ENCODE measurements at places on chromosomes 12 and 14.
A peak's percentile ranks its signal among the peaks of the same experiment; 100 is the strongest.

- DNase-seq = peak; percentile 74
Observed at GRCh38 chr12:56220611-56221231, 1.0 kb downstream of the RNF41 start.

- DNase-seq = no peak
Observed at GRCh38 chr12:51401020-51401419, 9.8 kb upstream of the GALNT6 start.

DNA sequence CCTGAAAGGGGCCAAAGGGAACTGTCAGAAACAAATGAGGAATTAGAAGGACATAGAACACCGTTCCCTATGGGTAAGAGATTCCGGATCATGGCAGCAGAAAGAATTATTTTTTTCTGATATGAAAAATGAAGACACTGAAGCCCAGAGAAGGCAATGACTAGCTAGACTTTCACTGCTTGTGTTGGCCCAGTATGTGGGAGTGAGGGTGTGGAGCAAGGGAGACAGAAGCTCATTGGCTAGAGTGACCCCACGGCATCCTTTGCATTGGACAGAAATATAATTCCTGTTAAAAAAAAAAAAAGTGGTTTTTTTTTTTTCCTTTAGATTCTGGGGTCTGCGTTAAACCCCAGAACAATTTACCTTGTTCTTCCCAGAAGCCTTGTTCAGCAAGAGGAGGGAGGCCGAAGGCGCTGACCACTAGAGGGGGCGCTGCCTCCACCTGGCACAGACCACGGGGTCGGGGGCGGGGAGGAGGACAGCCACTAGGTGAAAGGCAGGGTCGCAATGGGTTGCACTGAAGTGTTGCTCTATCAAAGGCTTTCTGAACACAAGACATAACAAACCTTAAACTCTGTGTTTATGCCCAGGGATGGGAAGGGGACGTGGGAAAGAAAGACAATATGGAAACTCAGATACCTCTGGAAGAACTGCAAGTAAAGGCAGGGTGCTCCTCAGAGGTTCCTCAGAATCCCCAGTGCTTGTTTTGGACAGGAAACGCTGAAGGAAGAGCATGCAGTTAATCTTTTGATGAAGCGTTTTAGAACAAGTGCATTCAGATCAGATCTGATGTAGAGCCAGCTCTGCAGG is 156.8 kb downstream of the KCNA5 start:
- DNase-seq = peak; percentile 26

DNA sequence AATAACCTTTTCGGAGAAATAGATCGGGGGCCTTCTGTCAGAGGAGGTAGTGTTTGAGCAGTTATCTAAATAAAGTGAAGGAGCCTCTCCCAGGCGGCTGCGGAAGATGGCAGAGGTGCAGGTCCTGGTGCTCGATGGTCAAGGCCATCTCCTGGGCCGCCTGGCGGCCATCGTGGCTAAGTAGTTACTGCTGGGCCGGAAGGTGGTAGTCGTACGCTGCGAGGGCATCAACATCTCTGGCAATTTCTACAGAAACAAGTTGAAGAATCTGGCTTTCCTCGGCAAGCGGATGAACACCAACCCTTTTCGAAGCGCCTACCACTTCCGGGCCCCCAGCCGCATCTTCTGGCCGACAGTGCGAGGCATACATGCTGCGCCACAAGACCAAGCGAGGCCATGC is 186.1 kb downstream of the KTN1 start:
- DNase-seq = no peak

DNA sequence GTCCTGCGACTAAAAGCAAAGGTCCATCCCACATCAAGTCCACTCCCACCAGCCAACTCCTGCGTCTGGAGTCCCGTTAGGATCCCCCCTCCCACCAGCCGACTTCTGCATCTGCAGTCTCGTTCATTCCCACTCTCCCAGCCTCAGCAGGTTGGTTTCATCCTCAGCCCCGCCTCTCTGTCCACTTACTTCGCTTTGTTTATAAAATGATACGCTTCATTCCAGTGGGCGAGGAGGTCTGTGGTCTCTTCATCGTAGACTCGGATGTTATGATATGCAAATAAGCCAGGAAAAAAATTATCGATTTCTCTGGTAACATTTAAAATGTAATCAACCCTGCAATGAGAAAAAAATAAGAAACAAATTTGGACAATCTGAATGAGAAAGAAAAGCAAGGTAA is 56.8 kb downstream of the SSH1 start:
- no peak for DNase-seq

DNA sequence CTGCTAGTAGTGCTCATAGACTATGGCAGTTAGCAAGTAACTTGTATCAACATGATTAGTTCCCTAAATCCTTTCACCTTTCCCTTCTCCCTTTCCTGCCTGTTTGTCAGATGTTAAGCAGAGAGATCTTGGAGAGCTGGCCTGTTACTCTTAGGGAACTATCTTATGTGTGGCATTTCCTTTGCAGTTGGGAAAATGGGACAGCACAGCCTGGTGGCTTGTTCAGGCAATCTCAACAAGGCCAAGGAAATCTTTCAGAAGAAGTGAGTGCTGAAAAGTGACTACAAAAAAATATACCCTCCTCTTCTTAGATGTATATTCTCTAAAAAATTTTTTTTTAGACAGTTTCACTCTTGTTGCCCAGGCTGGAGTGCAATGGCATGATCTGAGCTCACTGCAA is 7.4 kb downstream of the PARP2 start:
- DNase-seq = no peak

GRCh38 chr12:98449584-98449983 is 65.8 kb upstream of the TMPO start:
- no peak for DNase-seq

DNA sequence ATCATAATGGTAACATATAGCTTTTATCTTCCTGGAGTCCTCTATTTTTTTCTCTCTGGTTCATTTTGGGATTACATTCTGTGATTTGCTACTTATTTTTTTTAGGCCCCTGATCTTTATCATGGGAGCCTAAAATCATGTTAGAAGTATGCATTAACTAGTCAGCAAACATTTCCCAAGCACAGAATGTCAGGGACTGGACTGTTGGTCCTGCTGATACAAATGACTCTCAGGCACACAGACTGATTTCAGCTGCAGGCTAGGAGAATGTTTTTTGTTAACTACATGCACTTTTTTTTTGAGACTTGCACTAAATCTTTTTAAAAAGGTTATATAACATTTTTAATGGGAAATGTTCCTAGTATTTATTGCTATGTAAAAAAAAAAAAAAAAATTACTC is 131.1 kb downstream of the ACSS3 start:
- no peak for DNase-seq

- no peak for DNase-seq
Observed at GRCh38 chr12:7121324-7121723, 7.4 kb downstream of the RBP5 start.

DNA sequence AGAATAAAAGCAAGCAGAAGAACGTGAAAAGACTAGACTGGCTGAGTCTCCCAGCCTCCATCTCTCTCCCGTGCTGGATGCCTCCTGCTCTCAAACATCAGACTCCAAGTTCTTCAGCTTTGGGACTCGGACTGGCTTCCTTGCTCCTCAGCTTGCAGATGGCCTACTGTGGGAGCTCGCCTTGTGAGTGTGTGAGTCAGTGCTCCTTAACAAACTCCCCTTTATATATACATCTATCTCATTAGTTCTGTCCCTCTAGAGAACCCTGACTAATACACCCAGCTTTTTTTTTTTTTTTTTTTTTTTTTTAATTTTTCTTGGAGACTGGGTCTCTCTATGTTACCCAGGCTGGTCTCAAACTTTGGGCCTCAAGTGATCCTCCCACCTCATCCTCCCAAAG is 46.9 kb downstream of the ACTN1 start:
- DNase-seq = no peak

DNA sequence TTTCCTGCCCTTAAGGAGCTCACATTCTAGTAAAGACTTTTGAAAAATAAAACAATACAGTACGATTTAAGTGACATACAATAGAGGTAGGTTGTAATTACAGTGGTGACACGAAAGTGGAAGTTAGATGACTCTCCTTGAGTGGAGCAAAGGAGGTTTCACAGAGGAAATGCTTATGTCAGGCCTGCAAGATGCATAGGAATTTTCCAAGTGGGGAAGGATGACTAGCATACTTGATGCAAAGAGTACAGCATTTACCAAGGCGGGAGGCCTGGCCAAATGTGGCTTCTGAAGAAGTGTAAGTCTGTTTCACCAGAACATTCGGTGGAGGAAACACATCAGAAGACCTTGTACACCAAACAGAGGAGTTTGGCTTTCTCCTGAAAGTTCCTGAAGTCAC is 55.2 kb downstream of the ERO1A start:
- DNase-seq = peak; percentile 39

GRCh38 chr14:95875831-95876760 is 536 bp upstream of the TUNAR start:
- DNase-seq = no peak

DNA sequence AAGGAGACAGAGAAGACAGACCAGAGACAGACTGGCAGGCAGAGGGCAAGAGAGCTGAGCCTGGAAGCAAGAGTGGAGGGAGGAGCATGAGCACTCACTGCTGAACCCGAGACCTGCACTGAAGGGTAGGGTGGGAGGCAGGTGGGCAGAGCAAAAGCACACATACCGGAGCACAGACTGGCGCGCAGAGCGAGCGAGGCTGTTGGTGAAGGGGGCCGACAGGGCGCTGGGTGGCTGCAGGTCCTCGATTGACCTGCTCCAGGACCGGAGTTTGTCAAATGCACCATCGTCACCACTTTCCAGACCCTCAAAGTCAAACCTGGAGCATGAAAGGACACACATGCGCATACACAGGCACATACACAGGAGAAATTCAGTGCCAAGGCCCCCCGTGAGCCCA is 34.9 kb downstream of the PRPF40B start:
- no peak for DNase-seq

DNA sequence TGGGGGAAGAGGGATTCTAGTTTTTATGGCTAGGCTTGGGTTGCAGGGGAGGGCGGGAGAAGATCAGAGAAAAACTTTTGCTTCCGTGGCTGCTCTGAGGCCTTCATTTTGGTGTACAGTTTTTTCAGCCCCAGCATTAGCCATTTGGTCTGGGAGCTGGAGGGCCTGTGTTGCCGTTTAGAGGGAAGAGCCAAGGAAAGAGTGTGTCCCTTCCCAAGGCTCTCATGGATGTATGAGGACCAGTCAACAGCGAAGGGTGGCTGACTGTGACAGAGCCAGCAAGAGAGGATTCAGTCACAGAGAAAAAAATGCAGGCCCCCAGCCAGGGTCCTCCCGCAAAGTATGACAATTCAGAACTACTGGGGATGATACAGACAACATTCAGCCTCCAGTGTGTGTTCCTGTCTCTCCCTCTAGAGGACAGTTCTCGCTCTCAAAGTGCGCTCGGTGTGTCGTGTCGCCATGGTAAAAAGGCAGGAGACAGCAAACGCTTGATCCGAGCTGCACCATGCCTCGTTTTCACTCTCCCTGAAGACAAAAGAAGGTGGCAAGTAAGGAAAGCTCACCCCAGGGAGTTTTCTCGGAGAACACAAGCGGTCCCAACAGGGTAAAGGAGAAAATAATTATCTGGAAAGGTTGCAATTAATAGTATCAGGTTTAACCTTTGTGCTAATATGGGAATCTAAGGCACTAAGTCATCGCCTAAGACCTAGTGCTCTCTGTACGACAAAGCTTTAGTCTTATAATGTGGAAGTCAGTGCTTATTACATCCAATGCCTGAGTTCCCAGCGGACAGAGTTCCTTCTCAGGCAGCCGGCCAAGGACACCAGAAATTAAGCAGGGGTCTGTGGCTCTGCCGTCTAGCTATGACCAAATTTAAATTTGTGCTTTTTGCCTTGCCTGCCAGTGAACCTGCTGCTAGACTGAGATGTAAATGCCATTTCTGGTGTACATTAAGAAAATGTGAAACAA is 157.3 kb upstream of the PLXNC1 start:
- DNase-seq = no peak

DNA sequence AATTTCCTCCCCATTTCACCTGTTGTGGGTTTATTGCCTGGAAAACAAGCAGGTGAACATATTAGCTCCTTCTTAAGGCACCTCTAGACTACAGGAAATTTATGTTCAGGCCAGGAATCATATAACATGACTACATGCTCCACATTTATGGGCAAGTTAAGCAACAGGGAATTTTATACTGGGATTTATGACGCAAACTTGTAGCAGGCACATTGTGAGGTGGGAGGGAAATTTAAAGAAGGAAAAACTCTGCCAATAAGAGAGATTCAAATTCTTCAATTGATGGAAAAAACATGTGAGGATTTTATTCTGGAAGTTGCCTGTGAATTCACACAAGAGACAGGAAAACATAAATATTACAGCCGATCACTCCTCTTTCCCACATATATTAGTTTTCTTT is 93.9 kb downstream of the TBC1D30 start:
- no peak for DNase-seq

- peak; percentile 73 for DNase-seq
Observed at GRCh38 chr12:19739195-19739776, 300.0 kb downstream of the AEBP2 start.

- DNase-seq = no peak
Observed at GRCh38 chr14:100442036-100442435, 118.9 kb downstream of the SLC25A47 start.

GRCh38 chr12:94149781-94150239 is 1.4 kb downstream of the PLXNC1 start:
- peak; percentile 64 for DNase-seq

DNA sequence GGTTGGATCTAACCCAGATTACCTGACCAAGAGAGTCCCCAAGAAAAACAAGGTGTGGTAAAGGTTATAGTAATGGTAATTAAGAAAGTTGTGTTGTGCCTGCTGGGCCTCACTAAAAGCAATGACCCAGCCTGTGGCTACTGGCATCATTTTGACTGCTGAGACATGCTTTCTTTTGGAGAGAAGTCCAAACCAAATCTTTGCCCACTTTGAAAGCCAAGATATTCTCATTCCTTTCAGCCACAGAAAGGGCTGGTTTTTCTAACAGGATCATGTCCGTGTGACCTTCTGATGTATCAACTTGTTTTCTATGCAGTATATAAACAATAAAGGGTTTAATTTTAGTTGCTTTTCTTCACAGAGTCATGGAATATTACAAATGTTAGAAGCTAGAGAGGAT is 388.6 kb downstream of the RAD51B start:
- DNase-seq = no peak

DNA sequence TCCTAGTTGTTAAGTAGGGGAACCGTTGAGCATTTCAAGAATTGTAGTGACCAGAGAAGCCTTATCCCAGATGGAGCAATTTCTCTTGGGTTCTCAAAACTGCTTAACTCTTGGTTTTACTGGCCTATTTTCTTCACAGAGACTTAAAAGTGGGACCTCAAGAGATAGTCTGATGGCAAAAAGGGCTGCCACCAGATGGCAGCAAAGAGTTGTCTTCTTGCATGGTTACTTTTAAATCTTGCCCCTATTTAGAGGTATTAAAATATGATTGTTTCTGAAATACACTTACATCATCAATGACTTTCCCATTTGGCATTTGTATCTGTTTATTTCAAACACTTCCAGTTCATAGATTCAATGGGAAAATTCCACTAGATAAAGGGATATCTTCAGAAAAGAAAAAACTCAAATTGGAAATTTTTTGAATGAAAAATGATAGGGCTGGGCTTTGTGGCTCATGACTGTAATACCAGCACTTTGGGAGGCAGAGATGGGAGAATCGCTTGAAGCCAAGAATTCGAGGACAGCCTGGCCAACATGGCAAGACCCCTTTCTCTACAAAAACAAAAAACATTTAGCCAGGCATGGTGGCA is 69.9 kb upstream of the CNTN1 start:
- peak; percentile 64 for DNase-seq

Measured in suppressor macrophage treated with lipopolysaccharide for 4 hours (primary cell).